ENCODE measurements at places on chromosomes 16 and 17. TPM values are rescaled to one million over a fixed set of nuclear protein-coding genes. Genes with fewer than 3 reads are reported as not detected.

The MPDU1 gene
- 34.6 TPM for total RNA-seq

The EPX gene
- total RNA-seq = not detected

The MYH11 gene
- 0.05 TPM for total RNA-seq

The SSTR5 gene
- not detected for total RNA-seq

The TNFSF12 gene
- total RNA-seq = 7.7 TPM

DNA sequence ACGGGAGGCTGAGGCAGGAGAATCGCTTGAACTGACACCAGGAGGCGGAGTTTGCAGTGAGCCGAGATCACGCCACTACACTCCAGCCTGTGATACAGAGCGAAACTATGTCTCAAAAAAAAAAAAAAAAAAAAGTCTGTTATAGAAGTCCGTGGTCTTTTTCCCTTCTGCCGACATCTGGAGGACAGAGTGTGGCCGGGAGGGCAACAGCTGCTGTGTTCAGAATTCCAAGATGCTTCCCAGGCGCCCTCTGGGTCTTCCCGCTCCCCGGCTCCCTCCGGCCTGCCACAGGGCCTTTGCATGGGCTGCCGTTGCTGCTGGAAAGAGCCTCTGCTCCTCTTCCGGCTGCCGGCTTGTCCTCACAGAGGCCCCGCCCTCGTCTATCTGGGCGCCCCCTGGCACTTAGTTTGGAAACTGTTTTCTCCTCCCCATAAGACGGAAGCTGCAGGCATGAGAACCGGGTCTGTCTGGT lies 2.4 kb upstream of the CACNA1H start:
- no peaks in the 10 kb centered on the region for H3K4me1 ChIP-seq
- no peak overlapping the region for H3K27ac ChIP-seq
- peaks cover 76% of the 10 kb centered on the region for H3K27me3 ChIP-seq

DNA sequence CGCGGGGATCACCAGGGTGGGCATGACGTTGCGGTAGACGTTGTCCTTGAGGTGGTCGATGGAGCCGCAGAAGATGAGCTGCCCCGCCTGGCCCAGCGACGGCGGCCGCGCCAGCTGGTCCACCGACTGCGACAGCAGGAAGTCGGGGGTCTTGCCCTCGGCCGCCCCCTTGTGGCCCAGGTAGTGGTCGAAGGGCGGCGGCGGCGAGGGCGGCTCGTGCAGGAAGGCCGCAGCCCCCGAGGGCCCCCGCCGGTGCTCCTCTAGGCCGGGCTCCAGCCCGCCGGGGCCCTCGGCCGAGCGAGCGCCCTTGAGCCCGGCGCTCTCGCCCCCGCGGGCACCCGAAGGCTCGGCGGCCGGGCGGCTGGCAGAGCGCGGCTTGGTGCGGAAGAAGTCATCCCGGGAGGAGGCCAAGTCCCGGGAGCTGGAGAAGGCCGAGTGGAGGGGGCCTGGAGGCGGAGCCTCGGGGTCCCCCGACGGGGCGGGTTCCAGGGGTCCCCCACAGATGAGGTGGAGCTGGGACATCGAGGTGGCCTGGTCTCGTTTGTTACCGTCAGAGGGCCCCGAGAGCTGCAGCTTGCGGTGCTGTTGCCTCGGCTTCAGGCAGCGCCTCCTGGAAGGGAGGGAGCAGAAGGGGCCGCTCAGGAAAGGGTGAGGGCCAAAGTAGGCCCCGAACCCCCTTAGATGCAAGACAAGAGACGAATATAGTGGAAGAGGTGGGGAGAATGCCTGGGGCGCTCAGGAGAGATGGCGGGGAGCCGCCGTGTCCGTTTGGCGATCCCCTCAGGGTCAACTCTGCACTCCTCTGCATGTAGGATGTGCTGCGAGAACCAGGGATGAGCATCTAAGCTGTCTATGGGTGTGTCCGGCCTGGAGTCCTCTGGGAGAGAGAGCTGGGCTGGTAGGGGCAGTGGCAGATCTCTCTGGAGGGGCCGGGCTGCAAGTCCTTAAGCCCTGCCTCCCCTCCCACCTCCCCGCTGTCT lies 8.8 kb downstream of the FAM171A2 start:
- H3K4me3 ChIP-seq = peak overlapping the region; percentile 32
- DNase-seq = no peak
- H3K27me3 ChIP-seq = peaks cover 45% of the 10 kb centered on the region
- H3K36me3 ChIP-seq = peaks cover 14% of the 10 kb centered on the region

DNA sequence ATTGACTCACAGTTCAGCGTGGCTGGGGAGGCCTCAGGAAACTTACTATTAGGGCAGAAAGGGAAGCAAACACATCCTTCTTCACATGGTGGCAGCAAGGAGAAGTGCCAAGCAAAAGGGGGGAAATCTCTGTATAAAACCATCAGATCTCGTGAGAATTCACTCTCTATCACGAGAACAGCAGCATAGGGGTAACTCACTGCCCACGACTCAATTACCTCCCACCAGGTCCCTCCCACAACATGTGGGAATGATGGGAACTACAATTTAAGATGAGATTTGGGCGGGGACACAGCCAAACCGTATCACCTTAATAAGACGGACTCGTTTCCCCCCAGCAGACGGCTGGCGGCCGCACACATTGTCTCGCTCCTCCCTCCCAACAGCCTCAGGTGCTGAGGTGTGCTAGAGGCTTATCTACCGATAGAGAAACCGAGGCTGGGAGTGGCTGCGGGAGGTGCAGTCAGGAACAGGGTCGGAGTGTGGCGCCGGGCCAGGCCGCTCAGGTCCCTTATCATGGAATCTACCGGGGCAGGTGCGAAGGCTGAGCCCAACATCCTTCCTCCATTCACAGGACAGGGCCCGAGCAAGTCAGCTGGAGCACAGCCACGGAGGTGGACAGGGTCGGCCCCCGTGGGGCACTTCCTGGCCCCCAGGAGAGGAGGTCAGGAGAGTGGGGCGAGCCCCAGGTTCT lies 4.9 kb upstream of the ZG16B start:
- H3K27ac ChIP-seq = no peak overlapping the region
- no peak overlapping the region for H3K4me3 ChIP-seq
- peaks cover 12% of the 10 kb centered on the region for H3K4me1 ChIP-seq
- no peaks in the 10 kb centered on the region for H3K36me3 ChIP-seq
- no peak for DNase-seq
- no peaks in the 10 kb centered on the region for H3K27me3 ChIP-seq

DNA sequence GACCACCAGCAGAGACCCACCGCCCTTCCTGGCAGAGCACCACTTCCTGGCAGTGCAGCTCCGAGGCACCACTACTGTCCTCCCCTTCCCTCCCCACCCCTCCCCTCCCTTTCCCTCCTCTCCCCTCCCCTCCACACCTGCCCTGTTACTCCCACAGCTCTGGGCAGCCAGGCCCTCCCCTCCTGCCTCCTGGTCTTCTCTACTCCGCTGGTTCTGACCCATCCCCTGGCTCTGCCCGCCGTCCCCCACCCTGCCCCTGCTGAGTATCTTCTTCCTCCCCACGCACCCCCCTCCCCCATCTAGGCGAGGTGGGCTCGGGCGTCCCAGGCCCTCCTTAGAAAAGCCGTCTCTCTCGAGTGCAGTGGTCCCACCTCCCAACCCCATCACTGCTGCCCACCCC lies 77.7 kb downstream of the AMFR start:
- peaks cover 5% of the 10 kb centered on the region for H3K36me3 ChIP-seq
- H3K27me3 ChIP-seq = peaks cover 48% of the 10 kb centered on the region
- H3K4me1 ChIP-seq = no peaks in the 10 kb centered on the region
- H3K27ac ChIP-seq = no peak overlapping the region
- DNase-seq = no peak

GRCh38 chr17:19938736-19939135 lies 38.9 kb downstream of the AKAP10 start:
- H3K27me3 ChIP-seq = no peaks in the 10 kb centered on the region
- peaks cover 12% of the 10 kb centered on the region for H3K36me3 ChIP-seq
- H3K27ac ChIP-seq = no peak overlapping the region
- peaks cover 9% of the 10 kb centered on the region for H3K4me1 ChIP-seq
- DNase-seq = no peak
- H3K4me3 ChIP-seq = no peak overlapping the region

GRCh38 chr17:64064331-64064730 lies 43.9 kb upstream of the ICAM2 start:
- DNase-seq = no peak
- no peaks in the 10 kb centered on the region for H3K4me1 ChIP-seq
- H3K27ac ChIP-seq = no peak overlapping the region
- H3K36me3 ChIP-seq = peaks cover 15% of the 10 kb centered on the region
- no peaks in the 10 kb centered on the region for H3K27me3 ChIP-seq
- no peak overlapping the region for H3K4me3 ChIP-seq

GRCh38 chr17:43787728-43788127 lies 7.5 kb downstream of the CFAP97D1 start:
- H3K27ac ChIP-seq = no peak overlapping the region
- peaks cover 28% of the 10 kb centered on the region for H3K27me3 ChIP-seq
- no peaks in the 10 kb centered on the region for H3K36me3 ChIP-seq
- no peak overlapping the region for H3K4me3 ChIP-seq
- no peak for DNase-seq
- peaks cover 12% of the 10 kb centered on the region for H3K4me1 ChIP-seq

DNA sequence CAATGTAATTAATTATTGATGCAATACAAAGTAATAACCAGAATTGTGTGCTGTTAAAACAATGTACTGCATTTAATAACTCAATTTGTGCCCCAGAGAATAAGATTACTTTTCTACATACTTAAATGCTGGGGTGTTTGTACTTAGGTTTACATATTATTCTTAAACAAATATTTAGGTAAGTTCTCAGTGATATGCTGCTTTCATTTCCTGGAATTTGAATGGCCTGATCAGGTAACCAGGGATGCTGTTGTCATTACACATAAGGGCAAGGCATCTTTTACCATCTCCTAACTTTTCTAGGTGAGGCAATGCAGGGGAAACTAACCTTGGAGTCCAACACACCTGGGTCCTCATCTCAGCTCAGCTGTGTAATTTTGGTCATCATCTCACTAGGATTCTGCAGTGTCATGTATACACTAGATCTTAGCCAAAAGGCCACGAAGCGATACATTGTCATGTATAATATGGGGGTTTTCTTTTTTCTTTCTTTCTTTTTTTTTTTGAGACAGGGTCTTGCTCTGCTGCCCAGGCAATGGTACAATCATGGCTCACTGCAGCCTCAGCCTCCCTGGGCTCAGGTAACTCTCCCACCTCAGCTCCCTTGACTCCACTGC lies 45.2 kb downstream of the MYO1D start:
- no peaks in the 10 kb centered on the region for H3K27me3 ChIP-seq
- H3K4me1 ChIP-seq = peaks cover 42% of the 10 kb centered on the region
- no peak overlapping the region for H3K27ac ChIP-seq
- no peak overlapping the region for H3K4me3 ChIP-seq

DNA sequence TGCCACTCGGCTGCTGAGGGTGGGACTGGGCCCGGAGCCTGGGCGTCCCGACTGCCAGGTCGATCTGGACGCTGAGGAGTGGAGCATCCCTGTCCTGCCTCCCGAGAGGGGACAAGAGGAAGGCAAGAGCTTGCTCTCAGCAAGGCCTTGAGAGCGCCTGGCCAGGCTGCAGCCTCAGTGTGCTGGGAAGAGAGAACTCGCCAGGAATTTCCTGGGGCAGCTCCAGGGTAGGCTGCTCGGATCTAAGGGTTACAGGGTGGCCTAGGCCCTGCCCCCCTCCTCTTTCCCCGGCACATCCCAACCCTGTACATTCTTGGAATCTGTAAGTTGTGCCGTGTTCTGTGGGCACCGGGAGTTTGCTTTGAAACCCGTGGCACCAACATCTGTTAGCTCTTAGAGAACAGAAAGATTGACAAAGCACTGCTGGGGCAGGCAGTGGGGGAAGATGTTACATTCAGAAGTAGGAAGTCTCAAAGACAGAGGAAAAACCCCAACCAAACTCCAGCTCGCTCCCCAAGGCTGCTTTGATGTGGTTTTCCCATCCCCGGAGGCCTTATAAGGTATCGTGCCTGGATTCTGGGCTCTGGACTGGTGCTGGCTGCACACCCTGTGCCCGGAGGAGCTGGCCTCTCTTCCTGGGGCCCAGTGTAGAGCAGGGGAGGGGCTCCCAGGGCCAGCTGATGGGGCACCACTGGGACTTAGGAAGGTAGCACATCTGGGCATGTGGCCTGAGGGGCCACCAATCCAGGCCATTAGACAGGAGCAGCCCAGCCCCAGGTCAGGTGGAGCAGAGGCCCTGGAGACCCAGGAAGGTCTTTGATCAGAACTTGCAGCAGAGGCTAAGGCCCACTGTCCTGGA lies 55.2 kb downstream of the NKD1 start:
- DNase-seq = no peak
- no peak overlapping the region for H3K27ac ChIP-seq
- no peak overlapping the region for H3K4me3 ChIP-seq

GRCh38 chr17:343211-343610 lies 9.4 kb downstream of the RPH3AL start:
- no peak for DNase-seq
- H3K27ac ChIP-seq = no peak overlapping the region
- no peaks in the 10 kb centered on the region for H3K4me1 ChIP-seq
- no peak overlapping the region for H3K4me3 ChIP-seq
- H3K36me3 ChIP-seq = no peaks in the 10 kb centered on the region
- H3K27me3 ChIP-seq = no peaks in the 10 kb centered on the region

GRCh38 chr16:71426069-71426879 lies 15.6 kb downstream of the TLE7 start:
- peak overlapping the region; percentile 72 for H3K4me3 ChIP-seq
- peak overlapping the region; percentile 95 for H3K27ac ChIP-seq
- H3K27me3 ChIP-seq = peaks cover 71% of the 10 kb centered on the region
- peaks cover 12% of the 10 kb centered on the region for H3K36me3 ChIP-seq
- H3K4me1 ChIP-seq = peaks cover 14% of the 10 kb centered on the region
- DNase-seq = peak; percentile 78

GRCh38 chr17:17030515-17031211 lies 11.6 kb upstream of the MPRIP start:
- DNase-seq = no peak
- peak overlapping the region; percentile 87 for H3K27ac ChIP-seq
- H3K4me1 ChIP-seq = peaks cover 58% of the 10 kb centered on the region
- no peaks in the 10 kb centered on the region for H3K27me3 ChIP-seq
- H3K36me3 ChIP-seq = peaks cover 26% of the 10 kb centered on the region
- no peak overlapping the region for H3K4me3 ChIP-seq

GRCh38 chr16:66275775-66276428 lies 90.6 kb upstream of the CDH5 start:
- peak; percentile 84 for DNase-seq
- peaks cover 57% of the 10 kb centered on the region for H3K4me1 ChIP-seq
- H3K36me3 ChIP-seq = peaks cover 15% of the 10 kb centered on the region
- H3K4me3 ChIP-seq = no peak overlapping the region

Data from Calu3 (cell line).